ENCODE measurements at places on chromosomes 5 and 9.
A peak's percentile ranks its signal among the peaks of the same experiment; 100 is the strongest.

DNA sequence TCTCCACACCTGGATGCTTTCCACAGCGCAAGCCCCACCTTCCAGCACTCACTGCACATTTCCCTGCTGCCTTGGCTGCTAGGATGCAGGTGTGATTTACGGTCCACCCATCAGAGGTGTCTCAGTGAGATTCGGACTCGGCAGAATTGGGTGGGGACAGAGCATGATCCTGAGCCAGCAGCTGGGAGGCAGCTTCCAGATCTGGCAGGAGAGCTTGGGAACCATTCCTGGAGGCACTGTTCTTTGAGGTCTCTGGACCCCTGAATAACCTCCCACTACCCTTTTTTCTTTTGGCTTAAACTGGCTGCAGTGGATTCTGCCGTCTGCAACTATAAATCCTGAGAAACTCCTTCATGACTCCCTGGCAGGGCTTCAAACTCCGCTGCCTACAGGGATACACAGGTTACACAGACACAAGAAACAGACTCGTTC is 99.6 kb upstream of the PHYKPL start:
- DNase-seq = no peak

GRCh38 chr5:39661026-39661779 is 236.4 kb upstream of the DAB2 start:
- no peak for DNase-seq

GRCh38 chr9:105178076-105178475 is 66.4 kb upstream of the SLC44A1 start:
- DNase-seq = no peak

GRCh38 chr9:69671311-69671878 is 776 bp downstream of the APBA1 start:
- no peak for DNase-seq

- no peak for DNase-seq
Observed at GRCh38 chr9:127912882-127913281, 4.0 kb downstream of the ST6GALNAC4 start.

DNA sequence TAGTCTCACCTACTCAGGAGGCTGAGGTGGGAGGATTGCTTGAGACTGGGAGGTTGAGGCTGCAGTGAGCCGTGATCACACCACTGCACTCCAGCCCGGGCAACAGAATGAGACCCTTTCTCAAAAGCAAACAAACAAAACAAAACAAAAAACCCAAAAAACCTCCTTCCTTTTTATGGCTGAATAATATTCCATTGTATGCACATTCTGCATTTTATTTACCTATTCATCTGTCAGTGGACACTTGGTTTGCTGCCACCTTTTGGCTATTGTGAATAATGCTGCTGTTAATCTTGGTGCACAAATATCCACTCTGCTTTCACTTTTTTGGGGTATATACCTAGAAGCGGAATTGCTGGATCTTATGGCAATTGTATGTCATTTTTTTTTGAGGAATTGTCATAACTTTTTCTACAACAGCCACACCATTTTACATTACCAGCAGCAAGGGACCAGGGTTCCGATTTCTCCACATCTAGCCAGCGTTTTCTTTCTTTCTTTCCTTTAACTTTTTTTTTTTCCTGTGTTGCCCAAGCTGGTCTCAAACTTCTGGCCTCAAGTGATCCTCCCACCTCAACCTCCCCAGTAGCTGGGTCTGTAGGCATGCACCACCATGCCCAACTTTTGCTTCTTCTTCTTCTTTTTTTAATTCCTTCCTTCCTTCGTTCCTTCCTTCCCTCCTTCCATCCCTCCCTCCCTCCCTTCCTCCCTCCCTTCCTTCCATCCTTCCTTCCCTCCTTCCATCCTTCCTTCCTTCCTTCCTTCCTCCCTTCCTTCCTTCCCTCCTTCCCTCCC is 30.6 kb downstream of the NKX2-5 start:
- DNase-seq = peak; percentile 40

Data from GM23338 (cell line).